ENCODE measurements at places on chromosomes 3 and 15.

- no peak for DNase-seq
Measured at GRCh38 chr3:156818890-156819289, 7.3 kb upstream of the LEKR1 start.

DNA sequence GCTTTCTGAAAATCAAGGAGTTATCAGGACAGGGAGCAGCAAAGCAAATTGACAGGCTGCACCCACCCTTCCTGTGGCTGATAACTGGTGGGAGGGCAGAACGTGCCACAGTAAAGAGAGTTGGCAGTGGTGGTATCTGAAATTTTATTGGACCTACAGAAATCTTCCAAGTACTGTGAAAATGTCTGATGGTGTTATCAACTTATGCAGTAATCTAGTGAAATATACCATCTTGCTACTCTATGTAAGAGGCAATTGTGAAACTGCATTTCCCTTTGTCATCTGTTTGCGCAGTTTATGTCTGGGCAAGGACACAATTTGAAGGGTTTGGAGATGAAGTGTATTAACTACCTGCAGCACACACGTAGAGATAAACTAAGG lies 1.5 kb downstream of the PLCL2 start:
- DNase-seq, result peak; percentile 66

- DNase-seq, result peak; percentile 58
Measured at GRCh38 chr3:109050591-109051167, 67.3 kb downstream of the MORC1 start.

- no peak for DNase-seq
Measured at GRCh38 chr15:63369781-63370180, 11.9 kb downstream of the CA12 start.

DNA sequence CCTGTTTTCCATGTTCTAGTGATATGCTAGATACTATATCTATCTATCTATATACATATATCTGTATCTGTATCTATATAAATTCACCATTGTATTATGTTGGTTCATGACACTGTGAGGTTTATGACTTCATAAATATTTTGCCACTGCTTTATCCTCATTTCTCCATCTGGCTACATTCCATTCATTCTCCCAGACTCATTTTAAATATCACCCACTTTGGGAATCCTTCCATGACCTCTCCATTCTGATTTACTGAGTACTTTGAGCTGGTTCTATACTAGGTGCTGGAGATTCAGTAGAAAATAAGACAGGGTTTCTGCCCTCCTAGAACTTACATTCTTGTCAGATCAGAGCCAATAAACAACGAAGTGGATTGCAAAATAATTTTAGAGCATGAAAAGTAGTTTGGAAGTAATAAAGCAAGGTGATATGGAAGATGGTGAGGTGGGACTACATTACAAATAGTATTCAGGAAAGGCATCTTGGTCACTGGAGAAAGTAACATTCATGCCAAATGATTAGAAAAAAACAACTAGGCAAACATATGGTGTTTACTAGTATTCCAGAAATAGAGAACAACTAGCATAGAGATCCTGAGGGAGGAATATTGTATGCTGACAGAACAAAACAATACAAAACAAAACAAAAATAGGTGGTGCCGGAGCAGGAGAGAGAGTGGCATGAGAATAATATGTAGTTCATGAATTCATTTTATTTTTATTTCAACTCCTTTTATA lies 11.6 kb upstream of the PLSCR4 start:
- DNase-seq, result no peak

GRCh38 chr3:138135833-138136194 lies 3.6 kb upstream of the A4GNT start:
- DNase-seq, result no peak

GRCh38 chr15:77412972-77413698 lies 6.8 kb downstream of the PEAK1 start:
- DNase-seq, result peak; percentile 40

DNA sequence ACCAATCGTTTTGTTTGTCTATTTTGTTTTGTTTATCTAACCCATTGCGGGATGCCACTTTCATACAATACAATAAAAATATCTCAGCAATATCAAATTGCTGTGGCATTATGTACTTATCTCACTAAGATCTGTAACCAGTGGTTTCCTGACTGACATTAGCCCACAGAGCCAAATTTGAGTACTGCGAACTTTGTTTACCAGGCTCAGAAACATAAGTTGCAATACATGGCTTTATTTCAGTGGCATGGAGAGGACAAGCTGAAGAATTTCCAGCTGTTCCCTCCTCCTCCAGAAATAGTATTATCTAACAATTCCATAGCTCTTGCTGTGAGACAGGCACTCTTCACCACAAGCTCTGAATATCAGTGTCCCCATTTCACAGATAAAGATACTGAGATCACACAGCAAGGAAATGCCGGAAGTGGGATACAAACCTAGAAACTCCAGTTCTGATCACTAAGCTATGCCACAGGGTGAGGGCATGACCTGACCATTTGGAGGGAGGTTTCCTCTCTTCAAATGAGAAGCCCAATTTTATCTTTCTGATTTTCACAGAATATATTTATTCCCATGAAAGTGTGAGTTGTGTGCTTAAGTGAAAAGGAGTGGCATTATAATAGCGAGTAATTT lies 469.9 kb upstream of the CBLB start:
- DNase-seq, result no peak

GRCh38 chr15:90871716-90872485 lies 3.5 kb downstream of the FURIN start:
- DNase-seq, result no peak

GRCh38 chr3:127805026-127805753 lies 17.1 kb downstream of the MGLL start:
- DNase-seq, result no peak

GRCh38 chr15:39443659-39444219 lies 137.1 kb upstream of the THBS1 start:
- DNase-seq, result no peak

DNA sequence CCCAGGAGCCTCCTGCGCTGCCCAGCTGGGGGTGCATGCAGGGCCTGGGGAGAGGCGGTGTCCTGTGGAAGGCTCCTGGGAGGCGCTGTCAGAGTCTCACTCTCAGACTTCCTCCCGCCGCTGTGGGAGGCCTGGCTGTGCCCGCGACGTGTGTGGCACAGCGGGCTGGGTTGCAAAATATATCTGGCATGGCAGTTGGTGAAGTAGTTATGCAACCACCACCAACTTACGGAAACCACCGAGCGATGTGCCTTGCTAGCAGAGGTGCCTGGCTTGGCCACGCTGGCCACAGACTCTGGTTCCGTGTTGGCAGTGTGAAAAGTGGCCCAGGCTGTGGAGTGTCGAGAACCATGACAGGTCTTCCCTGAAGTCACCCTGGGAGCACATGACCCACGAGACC lies 30.6 kb upstream of the GATA2 start:
- DNase-seq, result no peak

DNA sequence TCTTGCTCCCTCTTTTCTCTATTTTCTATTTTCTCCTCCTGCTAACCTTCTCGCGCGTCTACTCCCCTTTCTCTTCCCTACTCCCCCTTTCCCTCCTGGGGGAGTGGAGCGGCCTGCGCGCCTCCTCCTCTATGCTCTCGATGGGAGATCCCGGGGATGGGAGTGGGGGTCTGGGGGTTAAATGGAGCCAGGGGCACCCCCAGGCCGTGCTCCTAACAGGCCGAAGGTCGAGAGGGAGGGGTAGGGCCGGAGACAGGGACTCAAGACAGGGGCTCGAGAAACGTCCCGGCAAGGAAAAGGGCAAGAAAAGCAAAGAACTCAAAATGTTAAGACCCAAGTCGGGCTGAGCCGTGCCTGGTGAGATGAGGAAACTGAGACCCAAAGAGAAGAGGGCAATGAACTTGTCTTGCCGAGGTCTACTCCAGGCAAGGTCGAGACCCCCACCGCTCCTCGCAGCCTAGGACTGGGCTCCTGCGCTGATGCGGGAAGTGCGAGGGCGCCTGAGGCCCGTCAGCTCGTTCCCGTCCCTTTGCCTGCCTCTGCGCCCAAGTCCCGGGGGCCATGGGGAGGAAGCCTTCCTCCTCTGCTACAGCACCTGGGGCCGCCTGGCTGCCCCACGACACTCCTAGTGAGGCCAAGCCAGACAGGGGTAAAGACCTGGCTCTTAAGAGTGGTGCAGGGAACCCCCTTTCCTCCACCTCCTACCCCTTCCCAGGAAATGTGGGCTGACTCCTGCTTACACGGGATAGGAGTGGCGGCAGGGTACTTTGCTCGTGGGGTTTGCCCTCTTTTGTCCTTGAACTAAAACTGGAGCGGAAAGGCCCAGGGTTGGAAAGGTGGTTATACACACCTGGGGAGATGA lies 770 bp upstream of the MEGF11 start:
- DNase-seq, result no peak

DNA sequence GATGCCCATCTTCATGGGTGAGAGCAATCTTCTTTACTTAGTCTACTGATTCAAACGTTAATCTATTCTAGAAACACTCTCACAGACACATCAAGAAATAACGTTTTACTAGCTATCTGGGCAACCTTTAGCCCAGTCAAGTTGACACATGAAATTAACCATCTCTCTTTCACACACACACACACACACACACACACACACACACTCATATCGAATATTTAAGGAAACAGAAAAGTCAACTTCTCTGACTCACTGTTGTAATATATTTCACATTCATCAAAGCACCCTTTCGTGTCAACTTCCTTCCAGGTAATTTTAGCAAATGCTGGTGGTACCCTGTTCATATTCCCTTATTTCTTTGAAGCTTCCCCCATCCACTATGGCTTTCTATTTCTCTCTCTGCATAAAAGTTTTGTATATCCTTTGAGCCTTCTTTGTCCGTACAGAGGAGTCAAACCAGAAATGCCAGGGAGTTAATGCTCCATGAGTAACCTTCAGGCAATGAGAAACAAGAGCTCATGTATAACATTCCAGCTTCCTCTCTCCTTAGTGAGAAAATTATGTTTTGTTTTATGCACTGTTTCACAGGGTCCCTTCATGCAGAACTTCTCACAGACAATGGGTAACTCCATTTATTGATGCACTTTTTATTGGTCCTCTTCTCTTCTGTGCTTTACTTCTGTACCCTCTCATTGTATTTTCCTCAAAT lies 335.5 kb upstream of the CBLB start:
- DNase-seq, result no peak

DNA sequence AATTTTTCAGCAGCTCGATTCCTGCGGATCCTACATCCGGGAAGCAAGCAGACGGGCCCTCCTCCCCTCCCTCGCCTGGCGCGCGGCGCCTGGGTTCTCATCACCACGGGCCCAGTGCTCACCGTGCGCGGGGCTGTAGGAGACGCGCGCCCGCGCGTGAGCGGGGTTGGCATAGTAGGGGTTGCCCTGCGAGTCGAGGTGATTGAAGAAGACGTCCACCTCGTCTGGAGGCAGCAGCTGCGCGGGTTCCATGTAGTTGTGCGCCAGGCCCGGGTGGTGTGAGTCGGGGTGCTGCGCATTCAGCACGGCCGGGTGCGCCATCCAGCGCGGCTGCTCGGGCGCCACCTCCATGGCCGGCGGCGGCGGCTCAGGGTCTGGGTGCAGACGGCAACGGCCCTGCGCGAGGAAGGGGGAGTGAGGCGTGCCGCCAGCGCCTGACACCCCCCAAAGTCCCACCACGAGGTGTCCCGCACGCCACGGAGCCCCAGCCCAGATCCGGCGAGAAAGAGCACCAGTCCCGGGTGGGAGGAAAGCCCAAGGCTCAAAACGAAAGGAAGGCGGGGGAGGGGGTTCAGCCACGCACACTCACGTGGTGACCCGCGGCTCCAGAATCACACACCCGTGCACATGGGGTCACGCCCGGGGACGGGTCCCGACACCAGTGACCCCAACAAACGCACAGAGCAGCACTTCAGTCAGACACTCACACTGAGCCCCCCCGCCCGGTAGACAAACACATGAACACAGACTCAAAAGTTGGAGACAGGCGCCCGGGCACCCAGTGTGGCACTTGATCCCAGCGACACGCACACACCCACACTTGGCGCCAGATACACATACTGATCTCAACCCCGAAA lies 6.1 kb downstream of the GATA2 start:
- peak; percentile 61 for DNase-seq

DNA sequence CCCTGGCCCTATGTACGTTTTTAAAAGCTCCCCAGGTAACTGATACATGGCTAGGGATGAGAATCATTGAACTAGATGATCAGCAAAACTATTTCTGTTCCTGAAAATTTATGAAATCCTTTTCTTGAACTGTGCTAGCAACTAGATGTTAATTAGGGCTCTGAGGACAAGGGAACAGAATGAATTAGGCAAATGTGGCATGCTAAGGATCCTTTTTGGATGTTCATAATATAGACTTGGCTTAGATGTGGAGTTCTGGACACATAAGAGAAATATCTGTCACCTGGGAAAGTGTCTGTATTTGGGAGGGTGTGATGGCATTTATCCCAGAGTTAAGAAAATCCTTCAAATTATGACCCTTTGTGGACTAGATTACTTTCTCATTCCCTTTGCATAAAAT lies 71.2 kb downstream of the RSRC1 start:
- DNase-seq, result no peak

DNA sequence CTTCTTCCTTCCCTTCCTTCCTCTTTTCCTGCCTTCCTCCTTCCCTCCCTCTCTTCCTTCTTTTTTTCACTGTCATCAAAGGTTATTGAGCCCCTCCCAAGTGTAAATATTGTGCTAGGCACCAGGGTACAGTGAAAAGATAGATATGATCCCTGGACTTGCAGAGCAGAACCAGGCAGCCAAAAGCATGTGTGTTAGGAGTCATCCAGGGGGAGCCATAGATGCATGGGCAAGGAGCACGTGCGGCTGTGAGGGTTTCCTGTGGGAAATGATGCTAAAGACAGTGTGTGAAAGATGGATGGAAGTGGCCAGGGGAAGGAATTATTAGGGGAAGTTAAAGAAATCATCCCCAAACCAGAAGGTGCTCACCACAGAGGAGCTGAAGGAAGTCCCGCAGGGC lies 65.2 kb downstream of the NR2F2 start:
- no peak for DNase-seq

DNA sequence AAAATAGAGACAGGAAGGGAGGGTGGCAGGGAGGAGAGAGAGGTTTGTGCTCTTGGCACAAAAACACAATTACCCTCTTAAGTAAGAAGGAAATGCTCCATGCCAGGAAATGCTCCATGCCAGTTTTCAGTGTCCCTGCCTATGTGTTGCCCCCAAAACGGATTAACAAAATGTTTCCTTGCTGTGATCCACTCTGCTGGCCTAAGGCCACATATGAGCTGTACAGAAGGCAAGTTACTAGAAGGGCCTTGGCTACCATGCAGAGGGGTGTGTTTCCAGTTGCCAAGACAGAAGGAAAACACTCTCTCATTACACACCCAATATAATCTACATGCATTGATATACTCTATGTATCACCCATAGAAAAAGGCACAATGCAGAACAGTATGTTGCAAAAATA lies 98.2 kb upstream of the PTPRG start:
- no peak for DNase-seq

GRCh38 chr15:84973492-84974460 lies 7.9 kb upstream of the PDE8A start:
- no peak for DNase-seq

All from OCI-M1 (cell line).